Calu3 (cell line): ENCODE measurements at places on chromosomes 2 and 18. TPM values are rescaled to one million over a fixed set of nuclear protein-coding genes. Genes with fewer than 3 reads are reported as not detected.

Gene CTAGE1
- not detected in 2 replicates for total RNA-seq

Gene NOSTRIN
- total RNA-seq, result 12.5 and 18.4 TPM in 2 replicates

Gene LIMS4
- total RNA-seq, result 0.29 TPM in 1 of 2 replicates, not detected in the other

Gene XIRP2
- not detected in 2 replicates for total RNA-seq

Gene POU3F3
- total RNA-seq, result not detected in 2 replicates

DNA sequence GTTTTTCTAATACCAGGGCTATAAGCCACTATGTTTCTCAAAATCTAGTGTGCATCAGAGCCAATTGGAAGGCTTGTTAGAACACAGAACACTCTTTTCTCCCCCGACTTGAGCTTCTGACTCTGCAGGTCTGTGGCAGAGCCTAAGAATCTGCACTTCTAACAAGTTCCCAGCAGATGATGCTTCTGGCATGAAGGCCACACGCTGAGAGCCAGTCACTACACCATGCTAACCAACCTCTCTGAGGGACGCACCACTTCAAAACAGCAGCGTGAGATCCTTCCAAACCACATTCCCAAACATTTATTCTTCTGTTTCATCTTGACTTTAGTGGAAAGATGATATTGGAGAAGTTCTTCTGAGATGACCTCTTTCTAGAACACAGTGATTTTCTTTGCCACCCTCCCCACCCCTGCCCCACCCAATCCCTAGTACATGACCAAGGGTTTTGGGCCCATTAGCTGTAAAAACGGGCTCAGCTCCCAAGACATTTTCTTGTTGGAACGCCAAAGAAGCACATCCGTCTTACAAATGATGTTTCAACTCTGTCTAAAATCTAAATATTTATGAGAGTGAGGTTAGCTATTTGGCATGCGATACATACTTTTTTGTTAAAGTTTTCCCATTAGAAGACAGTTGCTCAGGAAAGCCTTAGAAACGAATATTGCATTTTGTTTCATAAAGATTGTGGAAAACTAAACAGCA lies 391.9 kb downstream of the TMEM182 start:
- H3K36me3 ChIP-seq, result no peaks in the 10 kb centered on the region
- no peaks in the 10 kb centered on the region for H3K4me1 ChIP-seq
- H3K27me3 ChIP-seq, result peaks cover 12% of the 10 kb centered on the region
- no peak overlapping the region for H3K27ac ChIP-seq

DNA sequence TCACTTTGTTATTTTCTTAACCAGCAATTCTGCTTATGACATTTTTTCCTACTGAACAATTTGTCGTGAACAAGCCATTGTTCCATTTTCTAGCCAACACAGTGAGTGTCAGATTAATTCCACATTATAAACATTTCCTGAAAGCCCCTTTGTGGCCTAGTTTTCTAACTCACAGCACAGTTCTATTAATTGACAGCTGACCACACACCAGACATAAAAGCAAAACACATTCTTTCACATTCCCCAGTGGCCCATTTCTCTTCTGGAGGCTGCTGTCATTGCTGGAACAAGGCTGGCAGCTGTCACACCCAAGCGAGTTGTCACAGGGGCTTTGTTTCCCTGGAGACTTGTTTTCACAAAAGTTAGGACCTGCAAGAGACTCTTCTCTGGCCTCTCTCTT lies 50.7 kb downstream of the RNF152 start:
- H3K4me1 ChIP-seq, result no peaks in the 10 kb centered on the region
- no peak overlapping the region for H3K27ac ChIP-seq
- no peak for DNase-seq
- H3K36me3 ChIP-seq, result no peaks in the 10 kb centered on the region
- H3K4me3 ChIP-seq, result no peak overlapping the region

DNA sequence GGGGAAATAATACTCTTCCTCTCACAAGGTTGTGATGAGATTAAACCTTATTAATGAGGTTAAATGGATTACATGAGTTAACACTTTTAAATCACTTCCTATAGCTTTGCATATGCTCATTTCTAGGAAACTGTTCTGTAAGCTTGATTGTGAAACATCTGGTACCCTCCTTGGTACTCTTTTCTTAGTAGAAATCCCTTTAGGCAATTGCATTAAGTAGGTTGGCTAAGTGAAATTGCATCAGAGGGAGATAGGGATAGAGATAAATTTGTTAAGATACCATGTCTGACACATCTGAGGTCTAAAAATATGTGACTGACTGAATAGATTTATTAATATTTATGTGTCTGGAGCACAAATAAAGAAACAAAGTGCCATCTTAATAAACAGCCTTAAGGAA lies 275.9 kb upstream of the MAP2 start:
- H3K4me1 ChIP-seq, result peaks cover 7% of the 10 kb centered on the region
- no peak for DNase-seq
- H3K4me3 ChIP-seq, result no peak overlapping the region

GRCh38 chr2:208358758-208359631 lies 47.6 kb upstream of the PTH2R start:
- no peaks in the 10 kb centered on the region for H3K27me3 ChIP-seq
- H3K4me1 ChIP-seq, result peaks cover 10% of the 10 kb centered on the region
- no peak overlapping the region for H3K4me3 ChIP-seq
- no peak overlapping the region for H3K27ac ChIP-seq
- DNase-seq, result no peak

DNA sequence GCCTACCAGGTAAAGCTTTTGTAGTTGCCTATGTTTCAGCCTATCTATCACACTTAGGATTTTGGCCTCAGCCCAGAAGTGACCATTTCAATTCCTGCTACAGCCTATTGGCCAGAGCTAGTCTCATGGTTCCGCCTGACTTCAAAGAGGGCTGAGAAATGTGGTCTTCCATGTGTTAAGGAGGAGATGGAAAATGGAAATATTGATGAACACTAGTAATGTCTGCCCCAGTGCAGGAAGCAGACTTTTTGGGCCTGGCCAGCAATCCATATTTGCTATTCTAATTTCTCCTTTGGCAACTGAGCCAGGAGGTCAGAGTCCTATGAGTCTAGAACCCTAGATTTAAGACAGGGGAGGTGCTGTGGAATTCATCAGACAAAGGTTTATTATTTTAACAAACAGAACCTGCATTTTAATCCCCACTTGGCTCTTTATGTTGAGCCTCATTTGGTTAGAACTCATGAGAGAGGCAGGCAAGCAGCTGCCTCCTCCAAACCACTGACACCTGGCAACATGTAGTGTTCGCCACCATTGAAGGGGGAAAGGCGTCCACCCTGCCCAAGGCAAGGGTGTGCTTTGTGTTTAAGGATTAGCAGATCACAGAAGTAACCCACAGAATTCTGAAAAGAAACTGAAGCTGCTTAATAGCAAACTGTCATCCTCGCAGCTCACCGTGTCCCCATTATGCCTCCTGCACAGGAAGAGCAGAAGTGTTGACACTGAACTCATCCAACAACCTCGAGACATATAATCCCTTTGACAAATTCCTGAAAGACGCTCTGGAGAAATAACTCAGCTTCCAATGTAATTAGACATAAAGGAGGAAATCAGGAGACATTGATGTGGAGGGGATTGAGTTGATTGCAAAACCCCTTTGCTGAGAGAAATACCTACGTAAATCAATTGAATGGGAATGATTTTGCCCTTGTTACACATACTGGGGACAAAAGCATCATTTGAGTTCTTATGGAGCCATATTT lies 47.7 kb upstream of the SCG2 start:
- H3K27me3 ChIP-seq, result no peaks in the 10 kb centered on the region
- H3K4me1 ChIP-seq, result no peaks in the 10 kb centered on the region
- H3K36me3 ChIP-seq, result no peaks in the 10 kb centered on the region
- no peak for DNase-seq
- no peak overlapping the region for H3K27ac ChIP-seq

DNA sequence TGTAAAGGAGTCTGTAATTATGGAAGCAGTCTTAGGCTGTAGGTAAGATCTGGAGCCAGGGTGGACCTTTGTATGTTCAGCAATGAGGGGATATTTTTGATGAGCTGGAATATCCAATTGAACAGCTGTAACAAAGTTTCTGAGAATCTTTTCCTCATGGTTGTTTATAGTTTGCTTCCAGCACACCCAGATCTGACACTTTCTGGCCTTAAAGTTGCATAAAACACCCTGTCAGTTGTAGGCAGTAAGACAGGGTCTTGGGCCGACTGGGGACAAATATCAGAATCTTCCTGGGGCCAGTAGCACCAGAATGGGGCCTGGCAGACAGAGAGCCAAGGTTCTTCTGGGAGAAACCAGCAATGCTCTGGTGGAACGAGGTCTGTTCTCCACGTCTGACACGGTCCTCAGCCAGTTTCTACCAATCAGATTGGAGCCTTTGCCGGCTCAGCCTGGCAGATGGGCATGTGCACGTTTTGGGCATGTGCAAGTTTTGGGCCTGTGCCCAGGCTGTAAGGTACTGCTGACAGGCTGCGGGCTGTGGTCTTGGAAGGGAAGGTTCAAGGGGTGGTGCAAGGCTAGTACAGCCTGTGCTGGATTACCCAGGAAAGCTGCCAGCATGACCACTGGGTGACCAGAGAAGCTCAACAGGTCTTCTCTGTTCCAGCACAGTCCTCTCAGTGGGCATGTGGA lies 89.8 kb downstream of the PRKCE start:
- H3K27ac ChIP-seq, result no peak overlapping the region
- H3K4me3 ChIP-seq, result no peak overlapping the region
- no peaks in the 10 kb centered on the region for H3K4me1 ChIP-seq

DNA sequence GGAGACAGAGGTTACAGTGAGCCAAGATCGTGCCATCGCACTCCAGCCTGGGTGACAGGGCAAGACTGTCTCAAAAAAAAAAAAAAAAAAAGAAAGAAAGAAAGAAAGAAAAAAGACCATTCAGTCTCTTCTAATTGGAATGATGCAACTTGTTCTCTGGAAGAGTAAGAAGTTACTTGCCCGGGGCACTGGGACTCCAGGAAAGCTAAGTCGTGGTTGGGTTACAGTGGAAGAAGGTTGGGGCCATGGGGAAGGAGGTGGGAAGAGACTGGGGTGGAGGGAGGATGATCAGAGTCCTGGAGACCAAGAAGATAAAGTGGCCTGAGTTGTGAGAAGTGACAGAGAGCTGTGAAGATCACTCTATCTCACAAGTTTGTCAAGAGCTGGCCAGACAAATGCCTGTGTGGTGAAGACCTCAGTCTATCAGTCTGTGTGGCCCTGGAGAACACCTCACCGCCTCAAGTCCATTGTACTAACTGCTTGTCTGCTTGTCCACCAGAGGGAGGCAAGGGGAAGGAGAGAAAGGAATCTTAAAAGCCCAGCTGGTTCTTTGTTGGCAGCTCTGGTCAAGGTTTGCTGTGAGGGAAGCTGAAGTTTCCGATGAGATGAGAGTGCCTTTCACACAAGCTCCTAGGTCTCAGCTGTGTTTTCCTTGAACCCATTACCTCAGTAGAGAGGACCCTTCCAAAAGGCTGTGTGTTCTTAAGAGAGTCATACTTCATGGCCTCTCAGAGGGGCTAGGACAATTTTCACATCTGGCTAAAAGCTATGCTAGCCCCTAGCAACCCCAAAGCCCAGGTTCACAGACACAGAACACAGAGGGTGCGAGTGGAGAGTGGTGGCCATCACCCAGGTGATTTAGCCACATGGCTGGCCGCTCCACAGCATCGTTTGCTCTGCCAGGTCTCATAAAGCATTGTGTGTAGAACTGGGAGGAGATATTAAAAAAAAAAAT lies 72.0 kb upstream of the TMEM178A start:
- no peak overlapping the region for H3K4me3 ChIP-seq
- peak; percentile 53 for DNase-seq
- no peaks in the 10 kb centered on the region for H3K27me3 ChIP-seq
- no peaks in the 10 kb centered on the region for H3K36me3 ChIP-seq

GRCh38 chr18:77650799-77651385 lies 401.2 kb downstream of the GALR1 start:
- no peaks in the 10 kb centered on the region for H3K36me3 ChIP-seq
- DNase-seq, result no peak
- no peak overlapping the region for H3K27ac ChIP-seq
- H3K4me3 ChIP-seq, result no peak overlapping the region

GRCh38 chr2:150076281-150076680 lies 411.2 kb downstream of the RND3 start:
- H3K27me3 ChIP-seq, result no peaks in the 10 kb centered on the region
- H3K36me3 ChIP-seq, result no peaks in the 10 kb centered on the region
- no peak for DNase-seq
- H3K27ac ChIP-seq, result no peak overlapping the region

GRCh38 chr2:76567478-76567877 lies 856.8 kb upstream of the GCFC2 start:
- H3K27ac ChIP-seq, result no peak overlapping the region
- H3K4me3 ChIP-seq, result no peak overlapping the region
- DNase-seq, result no peak
- no peaks in the 10 kb centered on the region for H3K36me3 ChIP-seq
- H3K27me3 ChIP-seq, result no peaks in the 10 kb centered on the region

- no peak for DNase-seq
- no peaks in the 10 kb centered on the region for H3K4me1 ChIP-seq
- no peak overlapping the region for H3K27ac ChIP-seq
- H3K27me3 ChIP-seq, result no peaks in the 10 kb centered on the region
- peaks cover 10% of the 10 kb centered on the region for H3K36me3 ChIP-seq
These were observed 61.5 kb downstream of the BARD1 start for GRCh38 chr2:214747992-214748391.

DNA sequence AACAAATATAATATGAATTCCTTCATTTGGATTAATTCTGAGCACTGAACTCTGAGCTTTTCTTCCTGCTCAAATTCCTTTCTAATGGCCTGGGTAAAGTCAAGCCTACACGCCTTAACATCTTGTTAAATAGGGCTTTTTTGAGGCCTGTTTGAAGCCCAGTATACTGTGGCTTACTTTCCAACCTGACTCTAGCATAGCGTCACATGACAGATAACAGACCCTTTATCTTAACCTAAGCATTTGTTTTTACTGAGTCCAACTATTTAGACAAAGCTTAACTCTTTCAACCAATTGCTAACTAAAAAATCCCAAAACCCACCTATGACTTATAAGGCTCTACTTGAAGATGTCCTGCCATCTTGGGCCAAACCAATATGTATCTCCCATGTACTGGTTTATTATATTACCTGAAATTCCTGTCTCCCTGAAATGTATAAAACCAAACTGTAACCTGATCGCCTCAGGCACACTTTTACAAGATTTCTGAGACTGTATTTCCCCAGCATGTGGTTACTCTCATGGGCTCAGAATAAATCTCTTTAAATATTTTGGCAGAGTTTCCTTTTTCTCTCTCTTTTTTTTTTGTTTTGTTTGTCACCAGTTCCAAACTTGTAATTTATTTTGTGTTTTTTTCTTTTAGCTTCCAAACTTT lies 271.1 kb upstream of the VWC2L start:
- no peaks in the 10 kb centered on the region for H3K27me3 ChIP-seq
- no peaks in the 10 kb centered on the region for H3K36me3 ChIP-seq
- DNase-seq, result no peak
- no peak overlapping the region for H3K27ac ChIP-seq
- peaks cover 16% of the 10 kb centered on the region for H3K4me1 ChIP-seq

GRCh38 chr2:162114271-162114670 lies 37.8 kb downstream of the GCG start:
- H3K4me3 ChIP-seq, result no peak overlapping the region
- no peak for DNase-seq
- no peaks in the 10 kb centered on the region for H3K4me1 ChIP-seq

DNA sequence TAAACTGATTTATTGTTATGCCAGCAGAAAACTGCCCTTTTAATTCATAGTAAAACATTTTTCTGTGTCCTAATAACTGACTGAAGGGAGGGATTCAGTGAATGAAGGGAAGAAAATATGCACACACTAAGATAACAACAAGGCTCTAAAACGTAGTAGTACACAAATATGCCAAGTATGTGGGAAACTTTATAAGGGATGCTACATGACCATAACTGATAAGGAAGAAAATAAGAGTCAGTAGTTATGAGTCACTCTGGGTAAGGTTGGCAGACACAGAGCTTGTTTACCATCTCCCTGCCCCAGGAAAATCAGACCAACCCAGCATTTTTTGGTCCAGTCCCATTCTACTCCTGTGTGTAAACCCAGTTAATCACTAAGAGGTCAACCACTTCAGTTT lies 124.2 kb downstream of the RPRM start:
- no peaks in the 10 kb centered on the region for H3K36me3 ChIP-seq
- H3K27me3 ChIP-seq, result no peaks in the 10 kb centered on the region
- no peak overlapping the region for H3K4me3 ChIP-seq
- DNase-seq, result no peak
- no peak overlapping the region for H3K27ac ChIP-seq
